BJ (cell line): ENCODE measurements at places on chromosomes 5 and 9.

- DNase-seq, result no peak
These were observed 71.9 kb upstream of the SPATA31E1 start for GRCh38 chr9:87810679-87811178.

DNA sequence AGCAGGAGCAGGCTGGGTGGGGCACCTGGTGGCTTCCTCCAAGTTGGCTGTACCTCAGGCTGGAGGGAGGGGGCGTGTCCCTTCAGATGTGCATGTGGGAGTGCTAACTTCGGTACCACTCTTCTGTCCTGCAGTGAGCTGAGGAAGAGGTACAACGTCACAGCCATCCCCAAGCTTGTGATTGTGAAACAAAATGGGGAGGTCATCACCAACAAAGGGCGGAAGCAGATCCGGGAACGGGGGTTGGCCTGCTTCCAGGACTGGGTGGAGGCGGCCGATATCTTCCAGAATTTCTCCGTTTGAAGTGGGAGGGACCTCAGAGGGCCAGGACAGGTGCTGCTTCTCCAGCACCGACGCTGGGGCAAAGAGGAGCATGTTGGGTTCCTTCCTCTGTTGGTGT lies 9.3 kb downstream of the NXNL2 start:
- DNase-seq, result no peak

DNA sequence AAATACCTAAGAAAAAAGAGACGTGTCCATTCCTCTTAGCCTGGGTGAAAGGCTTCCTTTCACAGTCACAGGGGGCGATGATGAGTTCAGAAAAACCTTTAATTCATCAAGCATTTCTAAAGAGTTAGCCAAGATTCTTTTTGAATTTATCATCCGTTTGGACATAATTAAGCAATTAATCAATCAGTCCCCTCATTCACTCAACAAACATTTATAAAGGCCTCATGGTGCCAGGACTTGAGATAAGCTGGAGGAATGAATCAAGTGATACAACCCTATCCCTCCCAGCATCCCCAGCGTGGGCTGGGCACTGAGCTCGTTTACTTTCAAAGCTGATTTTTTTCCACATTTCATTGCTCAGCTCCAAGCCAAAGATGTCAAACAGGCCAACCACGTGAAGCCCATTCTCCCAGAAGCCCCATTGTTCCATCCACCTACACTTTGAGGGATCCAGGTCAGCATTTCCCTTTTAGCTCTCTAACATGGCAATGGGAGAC lies 140.5 kb downstream of the SLIT3 start:
- DNase-seq, result no peak

DNA sequence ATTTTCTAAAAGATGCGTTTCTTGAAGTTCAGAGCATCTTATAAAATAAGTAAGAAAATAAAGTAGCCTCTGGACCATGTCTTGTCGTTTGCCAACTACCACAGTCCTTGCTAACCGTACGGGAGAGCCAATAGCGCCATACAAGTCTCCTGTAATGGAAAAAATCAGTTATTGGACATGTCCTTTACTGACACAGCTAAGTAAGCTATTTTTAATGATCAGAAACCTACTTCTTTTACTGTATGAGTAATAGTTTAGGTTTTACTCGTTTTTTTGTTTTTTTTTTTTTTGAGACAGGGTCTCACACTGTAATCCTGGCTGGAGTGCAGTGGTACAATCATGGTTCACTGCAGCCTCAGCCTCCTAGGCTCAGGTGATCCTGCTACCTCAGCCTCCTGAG lies 37.7 kb upstream of the RAPGEF6 start:
- DNase-seq, result no peak

DNA sequence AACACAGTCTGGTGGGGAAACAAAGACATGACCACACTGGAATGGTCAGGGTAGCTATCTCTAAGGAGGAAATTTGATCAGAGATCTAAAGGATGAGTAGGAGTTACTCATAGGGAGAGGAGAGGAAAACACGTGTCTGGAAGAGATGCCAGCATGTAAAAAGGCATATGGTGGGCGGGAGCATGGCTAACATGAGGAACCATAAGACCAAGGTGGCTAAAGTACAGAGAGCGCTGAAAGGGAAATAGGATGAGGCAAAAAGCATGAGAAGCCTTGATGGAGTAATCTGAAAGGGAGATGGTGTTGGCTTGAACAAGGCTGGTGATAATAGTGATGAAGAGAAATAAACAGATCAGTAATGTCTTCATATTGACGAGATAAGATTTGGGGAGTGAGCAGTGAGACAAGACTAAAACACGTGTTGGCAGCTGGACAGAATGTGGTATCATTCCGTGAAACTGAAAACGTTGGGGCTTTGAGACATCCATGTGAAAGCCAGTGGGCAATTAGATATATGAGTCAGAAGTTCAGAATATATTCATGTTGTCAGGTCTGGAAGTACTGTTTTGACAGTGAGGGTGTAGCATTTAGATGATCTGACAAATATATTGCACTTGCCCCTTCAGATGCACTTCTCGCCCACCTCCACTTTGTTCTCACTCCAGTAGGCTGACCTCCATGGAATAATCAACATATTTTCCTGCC lies 209.1 kb upstream of the KCNN2 start:
- no peak for DNase-seq

- DNase-seq, result no peak
These were observed 1099.7 kb downstream of the DTWD2 start for GRCh38 chr5:117888688-117889087.

- DNase-seq, result no peak
These were observed 80.3 kb downstream of the HMHB1 start for GRCh38 chr5:143892271-143892670.

DNA sequence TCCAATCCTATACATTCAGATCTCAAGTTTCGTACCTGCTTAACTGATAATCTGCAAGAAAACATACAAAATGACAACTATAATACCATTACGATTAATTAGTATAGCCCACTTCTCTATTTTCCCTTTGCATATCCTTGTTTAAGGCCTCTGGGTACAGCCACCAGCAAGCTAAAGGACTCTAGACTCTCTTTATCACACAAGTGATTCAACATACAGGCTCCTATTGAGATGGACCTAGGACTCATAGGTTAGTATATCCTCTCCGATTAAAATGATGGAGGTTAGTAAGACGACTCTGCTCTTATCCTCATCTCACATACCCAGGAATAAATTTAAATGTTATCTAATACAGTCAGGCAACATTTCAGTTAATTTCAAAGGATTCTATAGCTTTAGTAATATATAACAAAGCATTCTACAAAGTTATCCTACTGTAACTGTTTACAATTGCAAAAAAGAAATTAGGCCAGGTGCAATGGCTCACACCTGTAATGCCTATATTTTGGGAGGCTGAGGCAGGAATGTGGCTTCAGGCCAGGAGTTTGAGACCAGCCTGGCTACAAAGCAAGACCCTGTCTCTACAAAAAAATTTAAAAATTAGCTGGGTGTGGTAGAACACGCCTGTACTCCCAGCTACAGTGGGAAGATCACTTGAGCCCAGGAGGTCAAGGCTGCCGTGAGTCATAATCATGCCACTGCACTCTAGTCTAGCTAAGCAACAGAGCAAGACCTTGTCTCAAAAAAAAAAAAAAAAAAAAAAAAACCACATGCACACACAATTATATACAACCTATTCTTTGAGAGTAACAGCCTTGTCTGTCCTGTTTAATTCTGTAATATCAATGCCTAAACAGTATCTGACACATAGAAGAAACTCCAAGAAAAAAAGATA lies 15.4 kb downstream of the HAUS6 start:
- no peak for DNase-seq

DNA sequence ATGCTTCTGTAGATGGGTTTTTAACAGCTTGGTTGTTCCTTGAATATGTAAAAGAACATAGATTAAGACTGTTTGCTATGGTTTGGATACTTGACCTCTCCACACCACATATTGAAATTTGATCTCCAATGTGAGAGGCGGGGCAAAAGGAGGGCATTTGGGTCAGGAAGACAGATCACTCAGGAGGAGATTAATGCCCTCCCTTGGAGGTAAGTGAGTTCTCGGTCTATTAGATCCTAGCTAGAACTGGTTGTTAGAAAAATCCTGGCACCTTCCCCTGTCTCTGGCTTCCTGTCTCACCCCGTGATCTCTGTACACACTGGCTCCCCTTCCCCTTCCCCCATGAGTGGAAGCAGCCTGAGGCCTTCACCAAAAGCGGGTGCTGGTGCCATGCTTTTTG lies 281.1 kb upstream of the ANKRD55 start:
- DNase-seq, result no peak

- no peak for DNase-seq
These were observed 93.6 kb downstream of the MCTP1 start for GRCh38 chr5:95191330-95191729.

DNA sequence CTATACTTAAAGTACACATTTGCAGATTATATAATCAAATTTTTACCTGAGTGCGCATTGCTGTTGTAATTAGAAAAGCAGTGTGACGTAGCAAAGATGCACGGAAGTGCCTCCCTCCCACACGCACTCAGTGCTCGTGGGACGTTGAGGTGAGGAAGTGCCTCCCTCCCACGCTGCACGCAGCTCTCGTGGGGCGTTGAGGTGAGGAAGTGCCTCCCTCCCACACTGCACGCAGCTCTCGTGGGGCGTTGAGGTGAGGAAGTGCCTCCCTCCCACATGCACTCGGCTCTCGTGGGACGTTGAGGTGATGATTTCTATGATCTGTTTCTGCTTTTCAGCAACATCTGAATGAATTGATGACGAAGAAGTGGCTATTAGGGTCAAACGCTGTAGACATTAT lies 21.0 kb downstream of the EXOC3 start:
- DNase-seq, result no peak

DNA sequence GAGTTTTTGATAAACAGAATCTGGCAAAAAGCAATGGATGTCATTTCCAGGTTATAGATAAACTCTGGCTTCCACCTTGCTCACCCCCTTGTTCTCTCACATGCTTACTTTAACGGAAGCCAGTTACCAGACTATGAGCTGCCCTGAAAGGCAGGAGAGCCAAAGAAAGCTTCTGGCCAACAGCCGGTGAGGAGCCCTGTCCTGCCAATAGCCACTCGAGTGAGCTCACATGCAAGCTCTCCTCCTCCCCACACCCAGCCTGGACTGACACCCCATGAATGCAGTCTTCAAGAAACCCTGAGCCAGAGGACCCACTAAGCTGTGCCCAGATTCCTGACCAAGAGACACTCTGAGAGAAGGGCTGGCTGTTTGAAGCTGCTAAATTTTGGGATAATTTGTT lies 14.4 kb upstream of the SMIM15 start:
- DNase-seq, result no peak

GRCh38 chr5:83900306-83900705 lies 179.7 kb upstream of the HAPLN1 start:
- no peak for DNase-seq

DNA sequence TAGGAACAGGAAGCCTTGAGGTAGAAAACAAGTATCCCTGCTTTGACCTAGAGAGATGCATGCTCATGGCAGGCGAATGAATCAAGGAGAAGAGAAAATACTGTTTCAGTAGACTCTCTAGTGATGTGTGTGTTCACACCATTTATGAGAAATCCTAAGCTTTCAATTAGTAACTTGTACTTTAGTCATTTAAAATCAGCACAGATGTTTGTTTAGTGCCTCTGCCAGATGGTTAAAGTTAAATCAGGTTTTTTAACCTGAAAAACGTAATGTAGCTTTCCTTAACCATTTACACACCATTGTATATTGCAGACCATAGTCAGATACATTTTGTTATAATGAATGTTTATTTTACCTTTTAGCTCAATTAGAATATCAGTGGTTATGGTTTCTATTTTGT lies 5.0 kb downstream of the TJP2 start:
- DNase-seq, result no peak

- no peak for DNase-seq
These were observed 97.0 kb downstream of the DRD1 start for GRCh38 chr5:175347027-175347426.

GRCh38 chr5:168334695-168335094 lies 43.2 kb downstream of the WWC1 start:
- DNase-seq, result peak; percentile 60

- DNase-seq, result no peak
These were observed 94.1 kb downstream of the PLCXD3 start for GRCh38 chr5:41416336-41416735.

DNA sequence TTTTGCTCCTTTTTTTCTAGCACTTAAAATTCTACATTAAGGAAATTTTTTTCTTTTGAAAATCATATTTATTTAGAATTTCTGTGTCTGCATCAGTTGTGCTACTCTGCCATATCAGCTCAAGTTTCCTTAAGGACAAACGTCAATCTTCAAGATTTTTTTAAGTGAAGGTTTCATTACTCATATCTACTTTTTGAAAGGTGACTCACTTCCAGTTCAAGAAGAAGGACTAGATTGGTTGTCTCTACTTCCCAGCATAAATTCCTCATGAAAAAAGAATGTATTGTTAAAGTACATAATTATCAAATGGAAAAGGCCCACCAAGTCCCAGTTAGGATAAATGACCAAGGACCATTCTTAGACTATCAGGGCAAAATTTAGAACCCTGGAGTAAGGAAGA lies 626.5 kb downstream of the DMRTA1 start:
- DNase-seq, result no peak

DNA sequence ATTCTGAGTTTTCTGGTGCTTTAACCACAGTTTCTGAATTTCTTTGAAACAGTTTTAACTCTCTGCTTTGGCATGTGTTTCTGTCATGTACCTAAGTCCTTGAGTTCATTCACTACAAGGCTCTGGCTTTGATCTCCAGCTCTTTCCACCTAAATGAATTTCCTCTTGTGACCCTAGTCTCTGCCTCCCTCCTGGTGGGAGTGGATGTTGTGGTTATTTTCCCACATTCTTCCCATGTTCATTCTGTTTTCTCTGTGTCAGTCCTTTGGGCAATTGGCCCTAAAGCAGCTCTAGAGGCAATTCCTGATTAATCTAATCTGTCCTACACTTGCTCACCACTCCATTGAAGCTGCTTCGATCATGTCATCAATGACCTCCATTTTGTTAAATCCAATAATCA lies 28.4 kb upstream of the DPYSL3 start:
- DNase-seq, result no peak

GRCh38 chr5:179470201-179470600 lies 80.2 kb upstream of the RUFY1 start:
- no peak for DNase-seq

DNA sequence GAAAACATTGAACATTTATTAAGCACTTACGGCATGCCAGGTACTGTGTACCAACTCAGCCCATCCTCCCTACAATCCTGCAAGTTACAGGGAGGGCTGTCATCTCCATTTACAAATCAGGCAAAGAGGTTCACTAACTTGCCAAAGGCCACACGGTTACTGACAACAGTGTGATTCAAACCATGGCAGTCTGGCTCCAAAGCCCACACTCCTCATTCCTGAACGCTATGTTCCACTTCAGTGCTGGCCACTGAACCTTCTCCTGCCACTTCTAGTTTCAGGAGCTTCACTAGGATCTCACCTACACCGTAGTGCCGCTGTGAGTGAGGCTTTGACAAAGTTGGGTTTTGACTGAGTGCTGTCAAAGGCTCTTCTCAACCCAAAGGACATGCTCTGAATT lies 7.2 kb upstream of the LIFR start:
- no peak for DNase-seq

- no peak for DNase-seq
These were observed 1.4 kb downstream of the NSUN2 start for GRCh38 chr5:6631441-6631840.

- no peak for DNase-seq
These were observed 139.3 kb downstream of the LHFPL2 start for GRCh38 chr5:78509145-78509865.
